ENCODE measurements at places on chromosomes 7 and 10.

GRCh38 chr7:2759736-2760097, 71.7 kb downstream of the AMZ1 start:
- DNase-seq: no peak

DNA sequence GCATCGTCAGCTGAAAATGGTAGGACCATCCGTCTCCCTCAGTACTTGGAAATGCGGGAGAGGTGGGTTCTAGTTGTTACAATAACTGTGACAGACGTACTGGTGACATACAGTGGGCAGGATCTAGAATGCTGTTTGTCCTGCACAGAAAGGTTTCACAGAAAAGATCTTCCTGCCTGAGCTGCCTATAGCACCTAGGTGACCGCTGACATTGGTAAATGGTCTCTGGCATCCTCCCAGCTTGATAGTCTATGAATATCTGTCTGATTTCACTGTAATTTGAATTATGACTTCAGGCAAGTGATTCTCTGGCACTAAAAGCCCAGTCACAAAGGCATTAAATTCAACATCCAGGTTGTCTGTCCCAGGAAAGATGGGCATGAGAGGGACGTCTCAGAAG, 38.2 kb upstream of the CCDC3 start:
- DNase-seq: no peak

- peak; percentile 26 for DNase-seq
These were observed 42.4 kb downstream of the VWA2 start for GRCh38 chr10:114281461-114281860.

DNA sequence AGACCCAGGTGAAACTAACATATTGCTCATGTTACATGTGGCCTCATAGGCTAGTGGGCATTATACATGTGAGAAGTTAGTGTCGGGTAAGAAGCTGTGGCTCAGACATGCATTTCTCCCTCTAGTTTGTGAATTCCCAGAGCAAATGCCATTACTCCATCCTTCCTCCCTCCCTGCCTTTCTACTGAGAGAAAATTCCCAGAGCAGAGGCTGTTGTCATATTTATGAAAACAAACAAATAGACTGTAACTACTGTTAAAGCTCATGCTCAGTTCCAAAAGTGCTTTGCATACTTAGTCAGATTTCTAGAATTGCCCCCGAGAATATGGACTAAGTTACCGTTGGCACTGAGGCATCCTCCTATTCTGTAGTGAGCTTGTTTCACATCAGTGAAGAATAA, 29.0 kb downstream of the ZNRF2 start:
- no peak for DNase-seq

DNA sequence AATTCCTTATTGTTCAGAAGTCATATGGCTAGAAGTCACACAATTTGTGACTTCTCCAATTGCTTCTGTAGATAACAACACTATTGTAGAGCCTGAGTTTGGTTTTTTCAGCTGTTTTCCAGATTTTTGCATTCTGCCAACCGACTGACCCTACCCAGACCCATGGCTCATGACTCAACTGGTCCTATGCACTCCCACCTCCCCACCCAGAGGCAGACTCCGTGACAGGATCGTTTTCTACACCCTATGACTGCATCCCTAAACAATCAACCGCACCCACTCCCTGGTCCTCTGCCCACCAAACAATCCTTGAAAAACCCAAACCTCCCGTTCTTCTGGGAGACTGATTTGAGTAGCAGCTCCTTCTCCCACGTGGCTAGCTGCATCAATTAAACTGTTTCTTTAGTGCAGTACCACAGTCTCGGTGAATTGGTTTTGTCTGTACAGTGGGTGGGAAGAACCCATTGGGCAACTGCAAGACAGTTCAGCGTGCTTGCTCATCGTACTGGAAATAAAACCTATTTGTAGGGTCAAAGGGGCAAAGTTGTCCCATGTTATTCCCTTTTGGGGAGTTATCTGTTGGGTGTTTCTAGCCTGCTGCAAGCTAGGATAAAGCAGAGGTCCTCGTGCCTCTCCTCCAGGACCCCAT, 150.3 kb upstream of the FAM20C start:
- DNase-seq: peak; percentile 57

DNA sequence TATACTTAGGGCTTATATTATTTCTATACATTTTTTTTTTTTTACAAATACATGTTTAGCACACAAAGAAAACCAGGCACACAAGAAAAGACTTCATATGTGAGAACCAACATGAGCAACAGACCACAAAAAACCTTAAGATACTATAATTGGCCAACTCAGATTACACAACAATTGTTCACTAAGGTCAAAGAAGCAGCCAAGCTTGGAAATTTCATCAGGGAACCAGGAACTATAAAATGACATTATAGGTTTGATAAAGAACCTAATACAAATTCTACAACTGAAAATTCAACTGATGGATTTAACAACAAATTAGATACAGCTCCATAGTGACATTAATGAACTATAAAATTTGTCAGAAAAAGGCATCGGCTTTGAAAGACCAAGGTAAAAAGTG, 4.4 kb upstream of the LUC7L2 start:
- no peak for DNase-seq

DNA sequence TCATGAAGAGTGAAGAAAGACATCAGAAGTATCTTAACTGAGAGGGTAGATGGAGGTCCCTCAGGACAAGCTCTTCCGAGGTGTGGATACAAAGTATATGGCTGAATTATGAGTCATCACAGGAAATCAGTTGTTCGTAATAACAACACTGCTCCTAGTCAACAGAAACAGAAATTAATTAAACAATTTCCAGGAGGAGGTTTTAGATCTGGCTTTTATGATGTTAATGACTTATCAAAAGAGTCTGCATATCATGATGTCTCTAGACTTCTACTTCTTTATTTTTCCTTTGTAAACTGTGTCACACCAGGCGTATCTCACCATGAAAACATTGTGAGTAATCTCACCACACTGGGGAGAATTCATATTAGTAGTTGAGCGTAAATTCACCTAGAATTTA, 31.2 kb downstream of the OSBPL3 start:
- no peak for DNase-seq

Measured in suprapubic skin (tissue), 4 donors.